Midbrain (tissue), 1 donor: ENCODE measurements at places on chromosomes 11 and 22.

DNA sequence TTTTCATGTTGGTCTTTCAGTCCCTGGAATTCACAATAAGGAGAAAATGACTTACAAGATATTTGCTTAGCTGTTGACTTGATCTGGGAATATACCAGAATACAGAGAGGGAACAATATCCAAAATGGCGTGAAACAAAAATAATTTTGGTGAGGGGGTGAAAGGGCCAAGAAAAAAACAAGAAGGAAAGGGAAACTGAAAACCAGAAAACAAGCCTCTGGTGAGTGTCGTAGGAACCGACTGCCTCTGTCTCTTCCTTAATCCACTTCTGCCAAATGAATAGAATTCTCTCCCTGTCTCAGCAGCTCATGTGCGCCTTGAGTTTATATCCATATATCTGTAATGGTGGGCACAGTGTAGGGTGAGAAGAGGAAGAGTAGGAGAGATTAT lies 367.6 kb downstream of the ETS1 start:
- no peak for DNase-seq

DNA sequence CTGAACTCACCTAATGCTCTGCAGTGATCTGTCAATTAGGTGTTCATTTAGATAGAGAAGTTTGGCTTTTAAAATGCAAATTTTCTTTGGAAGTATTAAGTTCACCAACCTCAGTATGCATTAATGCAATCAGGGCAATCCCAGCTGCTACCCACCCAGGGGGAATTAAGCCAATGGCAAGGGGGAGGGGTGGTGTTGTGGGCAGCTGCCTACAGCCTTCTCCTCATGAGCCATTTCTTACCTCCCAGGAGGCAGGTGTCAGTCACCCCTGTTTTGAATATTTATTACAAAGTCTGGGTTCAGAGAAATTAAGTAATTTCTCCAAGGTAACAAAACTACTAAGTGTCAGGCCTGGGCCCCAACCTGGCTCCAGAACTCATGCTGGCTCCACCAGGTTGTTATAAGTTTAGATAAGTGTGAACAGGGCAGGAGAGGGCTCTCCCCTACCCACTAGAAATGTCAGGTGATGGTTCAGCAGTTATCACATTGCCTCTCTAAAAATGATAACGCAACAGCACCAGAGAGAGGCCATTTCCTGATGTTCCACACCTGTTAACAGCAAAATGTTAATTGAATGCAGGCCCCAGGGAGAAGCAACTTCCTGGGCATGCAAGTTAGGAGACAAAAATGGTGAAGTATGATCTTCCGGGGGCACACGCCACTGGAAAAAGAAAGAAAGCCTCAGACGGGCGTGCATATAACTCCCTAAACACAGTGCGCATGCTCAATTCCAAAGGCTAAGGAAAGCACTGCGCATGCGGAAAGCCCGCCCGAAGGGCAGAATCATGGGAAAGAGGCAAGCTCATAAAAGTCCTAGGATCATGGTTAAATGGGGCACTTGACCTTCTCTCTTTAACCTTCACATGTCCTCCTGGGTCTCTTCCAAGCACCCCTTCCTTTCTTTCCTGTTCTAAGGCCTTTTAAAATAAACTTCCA lies 35.4 kb upstream of the GNAZ start:
- no peak for DNase-seq

DNA sequence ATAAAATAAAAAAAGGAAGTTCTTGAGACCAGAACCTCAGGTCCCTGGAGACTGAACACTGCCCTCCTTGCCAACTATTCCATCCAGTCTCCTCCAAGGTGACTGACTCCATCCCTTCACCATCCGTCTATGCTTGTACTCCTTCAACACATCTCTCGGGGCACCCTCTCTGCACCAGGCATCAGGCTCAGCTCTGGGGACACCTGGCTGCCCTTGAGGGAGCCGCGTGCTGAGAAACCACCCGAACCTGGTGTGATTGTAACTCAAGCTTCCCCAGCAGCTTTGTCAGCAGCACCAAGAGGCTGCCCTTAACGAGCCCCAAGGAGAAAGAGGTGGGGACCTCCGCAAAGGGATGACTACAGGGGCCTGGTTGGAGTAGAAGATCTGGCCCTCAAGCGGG lies 1.7 kb downstream of the PTPN5 start:
- no peak for DNase-seq

DNA sequence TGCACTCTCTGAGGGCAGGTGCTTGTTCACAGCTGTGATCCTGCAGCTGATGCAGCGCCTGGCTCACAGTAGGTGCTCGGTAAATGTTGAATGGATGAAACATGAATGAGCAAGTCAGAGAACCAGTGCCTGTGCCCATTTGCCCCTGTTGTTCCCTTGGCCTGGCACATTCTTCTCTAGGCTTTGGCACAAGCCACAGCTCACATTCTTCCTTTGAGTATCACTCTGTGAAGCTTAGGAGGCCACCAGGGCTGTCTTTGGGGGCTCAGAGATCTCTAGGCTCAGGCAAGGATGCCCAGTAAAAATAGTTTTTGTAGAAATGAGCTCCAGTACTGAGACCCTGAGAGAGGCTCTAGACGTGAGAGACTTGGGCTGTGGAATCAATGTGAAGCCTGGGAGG lies 144.6 kb upstream of the NAV2 start:
- no peak for DNase-seq

- DNase-seq = peak; percentile 68
These were observed at the start of gene RHOG for GRCh38 chr11:3840870-3841425. Gene RHOG (minus strand): TSS chr11:3840959. CDS start chr11:3828138, 12,821 bp downstream.

DNA sequence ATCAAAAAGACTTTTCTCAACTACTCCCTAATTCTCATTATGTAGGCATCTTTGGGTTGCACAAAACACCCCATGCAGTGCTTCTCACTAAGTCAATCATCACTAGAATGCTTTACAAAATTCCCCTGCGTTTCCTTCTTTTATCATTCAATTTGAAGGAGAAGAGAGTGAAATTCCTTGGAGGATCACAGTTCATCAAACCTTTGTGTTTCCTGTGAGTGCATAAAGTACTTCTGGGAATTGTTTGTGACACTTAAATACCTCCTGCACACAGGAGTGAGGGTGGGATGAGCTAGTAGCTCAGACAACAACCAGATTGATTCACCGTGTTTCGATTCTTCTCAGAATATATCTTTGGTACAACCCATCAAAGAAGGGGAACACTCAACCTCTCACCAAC lies 3.7 kb upstream of the OR5AR1 start:
- DNase-seq = no peak

DNA sequence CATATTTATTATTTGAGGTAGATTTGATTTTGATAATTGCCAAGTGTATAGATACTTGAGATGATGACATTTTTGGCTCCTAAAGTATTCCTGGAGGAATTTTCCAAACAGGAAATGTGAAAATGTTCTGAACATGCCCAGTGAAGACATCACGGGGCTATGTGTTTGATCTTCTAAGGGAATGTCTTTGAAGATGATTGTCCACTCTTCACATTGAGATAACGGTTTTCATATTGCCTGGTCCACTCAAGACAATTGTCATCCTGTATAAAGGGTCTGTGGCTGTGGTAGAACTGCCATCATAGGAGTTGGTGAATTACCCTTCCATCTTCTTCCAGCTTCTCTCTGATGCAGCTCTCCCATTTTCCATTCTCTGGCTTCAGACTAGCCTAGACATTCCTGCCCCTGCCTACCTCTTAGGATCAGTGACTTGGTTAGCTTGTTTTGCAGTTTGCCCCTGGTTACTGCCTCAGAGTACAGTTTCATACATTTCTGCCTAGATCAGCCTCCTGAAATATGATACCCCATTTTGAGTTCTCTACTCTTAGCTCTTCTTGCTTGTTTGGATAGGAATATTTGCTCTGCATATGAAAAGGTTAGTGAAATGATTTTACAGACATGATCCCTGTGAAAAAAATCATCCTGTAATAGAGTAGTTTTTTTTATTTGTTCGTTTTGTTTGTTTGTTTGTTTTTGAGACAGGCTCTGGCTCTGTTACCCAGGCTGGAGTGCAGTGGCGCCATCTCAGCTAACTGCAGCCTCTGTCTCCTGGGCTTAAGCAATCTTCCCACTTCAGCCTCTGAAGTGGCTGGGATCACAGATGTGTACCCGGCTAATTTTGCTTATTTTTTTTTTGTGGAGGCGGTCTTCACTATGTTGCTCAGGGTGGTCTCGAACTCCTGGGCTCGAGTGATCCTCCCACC lies 111.4 kb upstream of the SORL1-AS1 start:
- DNase-seq = no peak

DNA sequence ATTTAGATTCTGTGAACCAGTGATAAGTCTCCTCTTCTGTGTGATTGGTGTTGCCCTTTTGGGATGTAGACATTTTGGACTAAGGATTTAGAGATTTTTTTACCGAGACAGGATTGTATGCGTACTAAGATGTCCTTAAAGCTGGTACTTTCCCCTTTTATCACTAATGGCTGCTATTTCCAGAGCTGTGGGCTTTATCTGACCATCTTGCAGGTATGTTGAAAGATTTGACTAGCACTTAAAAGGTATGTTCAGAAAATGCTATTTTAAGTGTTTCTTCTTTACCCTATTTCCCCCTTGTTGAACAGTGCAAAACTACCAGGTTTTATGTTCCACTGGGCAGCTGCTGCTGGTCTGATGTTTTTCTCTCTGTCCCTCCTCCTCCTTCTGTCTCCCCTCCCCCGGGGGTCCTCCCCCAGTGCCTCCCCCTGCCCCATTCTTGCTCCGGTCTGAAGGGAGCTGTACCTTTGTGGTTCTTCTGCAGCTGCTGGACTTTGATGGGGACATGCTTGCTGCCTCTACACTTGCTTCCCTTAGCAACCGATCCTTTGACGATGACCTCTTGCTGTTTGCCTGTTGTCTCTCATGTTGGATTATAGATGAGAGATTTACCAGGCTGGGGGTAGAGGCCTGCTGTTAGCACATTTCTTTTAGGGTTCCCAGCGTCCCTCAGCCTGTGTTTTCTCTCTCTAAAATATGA lies 59.6 kb downstream of the ZNRF3 start:
- DNase-seq = no peak
